ENCODE measurements at places on chromosomes 2 and 18.

DNA sequence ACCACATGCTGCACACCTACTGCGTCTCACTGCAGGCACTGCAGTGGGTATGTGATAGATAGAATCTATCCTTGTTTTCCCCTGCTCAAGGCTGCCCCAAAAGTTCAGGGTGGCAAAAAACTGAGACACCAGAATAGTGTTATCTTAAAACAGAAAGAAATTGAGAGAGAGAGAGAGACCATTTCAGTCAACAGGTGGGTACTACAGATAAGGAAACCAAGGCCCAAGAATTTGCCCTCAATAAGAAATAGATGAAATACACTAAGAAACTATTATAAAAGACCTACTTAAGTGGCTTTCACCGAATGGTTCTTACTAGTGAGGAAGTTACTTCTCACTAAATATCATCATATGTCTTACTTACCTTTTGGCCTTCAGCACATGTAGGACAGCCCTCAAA, 27.9 kb downstream of the EPG5 start:
- no peak for DNase-seq

DNA sequence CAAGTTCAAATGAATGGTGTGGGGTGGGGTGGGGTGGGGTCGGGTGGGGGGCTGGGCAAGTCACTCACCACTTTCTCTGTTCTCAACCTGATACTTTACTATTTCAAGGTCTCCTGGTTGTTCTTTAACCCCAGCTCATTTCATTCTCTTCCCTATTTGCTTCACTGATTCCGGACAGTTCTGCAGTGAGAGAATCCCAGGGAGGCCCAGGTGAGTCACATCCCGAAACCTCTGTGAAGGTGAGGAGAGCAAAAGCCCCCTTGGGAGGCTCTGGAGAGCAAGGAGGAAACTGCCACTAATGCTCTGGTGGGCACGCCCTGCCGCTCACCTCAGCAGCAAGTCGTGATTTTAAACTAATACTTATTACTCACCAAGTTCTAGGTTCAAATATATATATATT, 8.9 kb downstream of the EDAR start:
- DNase-seq: no peak

DNA sequence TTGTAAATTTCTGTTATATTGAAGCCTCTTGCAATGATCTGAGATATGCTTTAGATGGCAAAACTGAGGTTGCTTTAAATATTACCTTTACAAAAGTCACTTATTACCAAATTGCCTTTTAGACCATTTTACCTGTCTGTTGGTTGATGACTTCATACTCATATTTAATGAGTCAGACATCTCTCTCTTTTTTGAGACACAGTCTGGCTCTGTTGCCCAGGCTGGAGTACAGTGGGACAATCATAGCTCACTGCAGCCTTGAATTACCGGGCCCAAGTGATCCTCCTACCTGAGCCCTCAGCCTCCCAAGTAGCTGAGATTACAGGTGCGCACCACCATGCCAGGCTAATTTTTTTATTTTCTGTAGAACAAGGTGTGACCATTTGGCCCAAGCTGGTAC, 11.5 kb upstream of the PPP4R3B start:
- DNase-seq: no peak

DNA sequence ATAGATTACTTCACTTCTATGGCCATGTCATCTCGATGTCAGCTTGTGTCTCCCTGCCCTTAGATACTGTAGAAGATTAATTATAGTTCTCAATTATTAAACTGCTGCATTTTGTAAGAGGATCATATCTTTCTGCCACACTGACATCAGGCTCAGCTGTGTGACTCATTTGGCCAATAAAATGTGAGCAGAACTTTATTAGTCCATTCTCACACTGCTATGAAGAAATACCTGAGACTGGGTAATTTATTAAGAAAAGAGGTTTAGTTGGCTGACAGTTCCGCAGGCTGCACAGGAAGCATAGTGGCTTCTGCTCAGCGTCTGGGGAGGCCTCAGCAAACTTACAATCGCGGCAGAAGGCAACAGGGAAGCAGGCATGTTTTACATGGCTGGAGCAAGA, 290.4 kb downstream of the RAD51AP2 start:
- DNase-seq: no peak

GRCh38 chr2:63610525-63610924, 21.8 kb downstream of the MDH1 start:
- no peak for DNase-seq
